ENCODE measurements at places on chromosomes 2 and 18. TPM values are rescaled to one million over a fixed set of nuclear protein-coding genes. Genes with fewer than 3 reads are reported as not detected.

DNA sequence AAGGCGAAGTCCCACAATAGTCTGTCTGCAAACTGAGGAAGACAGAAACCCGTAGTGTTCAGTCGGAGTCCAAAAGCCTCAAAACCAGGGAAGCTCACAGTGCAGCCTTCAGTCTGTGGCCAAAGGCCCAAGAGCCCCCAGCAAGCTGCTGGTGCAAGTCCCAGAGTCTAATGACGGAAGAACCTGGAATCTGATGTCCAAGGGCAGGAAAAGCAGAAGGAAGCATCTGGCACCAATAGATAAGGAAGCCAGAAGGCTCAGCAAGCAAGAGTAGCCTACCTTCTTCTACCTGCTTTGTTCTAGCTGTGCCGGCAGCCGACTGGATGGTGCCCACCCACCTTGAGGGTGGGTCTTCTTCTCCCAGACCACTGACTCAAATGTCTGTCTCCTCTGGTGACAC, 21.8 kb downstream of the CFAP210 start:
- no peak overlapping the region for H3K27ac ChIP-seq
- no peaks in the 10 kb centered on the region for H3K36me3 ChIP-seq
- DNase-seq, result no peak
- H3K27me3 ChIP-seq, result no peaks in the 10 kb centered on the region
- no peaks in the 10 kb centered on the region for H3K4me1 ChIP-seq
- no peak overlapping the region for H3K4me3 ChIP-seq

ITPRIPL1 gene
- total RNA-seq, result 7.5 TPM

DNA sequence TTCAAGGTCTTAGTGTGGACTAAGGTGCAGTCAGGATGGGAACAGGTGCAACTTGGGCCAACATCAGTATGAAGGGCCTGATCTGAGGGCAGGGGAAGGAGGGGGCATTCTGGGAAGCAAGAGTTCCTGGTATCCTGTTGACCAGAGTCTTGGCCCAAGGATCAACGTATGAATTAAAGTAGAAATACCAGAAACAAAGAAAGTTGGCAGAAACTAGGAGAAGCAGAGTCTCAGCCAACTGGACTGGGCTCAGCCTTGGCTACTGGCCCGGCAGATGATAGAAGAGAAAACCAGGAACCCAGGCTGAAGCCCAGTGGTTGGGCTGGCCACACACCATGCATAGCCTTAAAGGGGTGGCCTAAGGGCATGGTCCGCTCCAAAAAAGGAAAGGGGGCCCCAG, 2.3 kb downstream of the CETN1 start:
- no peak for DNase-seq
- H3K4me3 ChIP-seq, result no peak overlapping the region
- H3K27me3 ChIP-seq, result no peaks in the 10 kb centered on the region
- H3K27ac ChIP-seq, result no peak overlapping the region
- H3K4me1 ChIP-seq, result peaks cover 6% of the 10 kb centered on the region

GRCh38 chr18:55433648-55434047, 154.3 kb downstream of the TCF4 start:
- no peaks in the 10 kb centered on the region for H3K27me3 ChIP-seq
- no peak overlapping the region for H3K27ac ChIP-seq
- DNase-seq, result no peak
